ENCODE measurements at places on chromosomes 5 and 9.

GRCh38 chr5:40999142-40999541 is 72.0 kb downstream of the MROH2B start:
- no peak for DNase-seq

DNA sequence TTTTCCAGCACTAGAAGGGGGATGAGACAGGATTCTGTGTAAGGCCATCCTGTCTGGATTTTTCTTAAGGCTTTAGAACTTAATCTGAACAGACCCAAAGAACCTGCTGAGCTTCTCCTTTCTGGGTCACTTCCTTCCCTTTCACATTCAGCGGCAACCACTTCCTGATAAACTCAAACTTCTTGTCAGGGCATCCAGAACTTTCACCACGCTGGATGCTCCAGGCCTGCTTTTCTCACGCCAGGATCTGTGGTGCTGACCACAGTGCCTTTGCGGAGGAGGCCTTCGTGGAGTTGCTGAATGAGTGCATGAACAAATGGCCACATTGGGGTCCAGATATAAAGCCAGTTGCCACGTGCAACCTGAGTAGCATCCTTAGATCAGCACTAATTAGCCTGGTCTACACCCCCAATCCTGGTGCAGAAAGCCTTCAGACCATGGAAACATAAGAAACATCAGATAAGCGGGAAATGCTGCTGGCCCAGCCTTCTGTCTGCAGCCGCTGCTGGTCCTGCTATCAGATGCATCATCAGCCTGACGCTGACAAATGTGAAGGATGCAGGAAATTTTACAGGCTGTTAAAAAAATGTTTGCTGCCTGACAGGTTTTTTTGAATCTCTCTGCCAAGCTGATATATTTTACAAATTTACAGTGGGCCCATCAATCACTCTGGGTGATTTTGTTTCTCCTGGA is 75.3 kb upstream of the BARHL1 start:
- DNase-seq: no peak

GRCh38 chr5:110865400-110866094 is 126.7 kb downstream of the SLC25A46 start:
- no peak for DNase-seq

- DNase-seq: no peak
Observed at GRCh38 chr5:95043648-95044047, 241.2 kb downstream of the MCTP1 start.

- no peak for DNase-seq
Observed at GRCh38 chr5:53116597-53116996, 7.0 kb upstream of the MOCS2 start.

DNA sequence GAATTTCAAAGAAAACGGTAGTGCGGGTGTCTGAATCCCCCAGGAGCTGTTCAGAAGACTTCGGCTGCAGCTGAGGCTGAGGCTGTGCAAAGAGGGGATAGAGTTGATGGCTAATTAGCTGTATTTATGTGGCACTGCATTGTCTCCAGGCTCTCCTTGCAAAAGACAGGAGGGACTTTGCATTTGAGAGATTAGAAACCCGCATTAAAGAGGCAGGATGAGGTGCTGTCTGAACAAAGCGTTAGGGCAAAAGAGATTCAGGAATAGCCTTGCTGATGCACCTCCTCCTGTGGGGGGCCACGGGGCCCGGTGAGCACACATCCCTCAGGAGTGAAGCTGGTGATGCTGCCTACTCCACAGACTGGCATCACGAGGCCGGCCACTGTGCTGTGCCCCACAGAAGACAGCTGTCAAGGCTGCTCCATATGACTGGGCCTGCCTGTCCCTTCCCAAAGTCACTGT is 343.6 kb upstream of the DAP start:
- DNase-seq: no peak

DNA sequence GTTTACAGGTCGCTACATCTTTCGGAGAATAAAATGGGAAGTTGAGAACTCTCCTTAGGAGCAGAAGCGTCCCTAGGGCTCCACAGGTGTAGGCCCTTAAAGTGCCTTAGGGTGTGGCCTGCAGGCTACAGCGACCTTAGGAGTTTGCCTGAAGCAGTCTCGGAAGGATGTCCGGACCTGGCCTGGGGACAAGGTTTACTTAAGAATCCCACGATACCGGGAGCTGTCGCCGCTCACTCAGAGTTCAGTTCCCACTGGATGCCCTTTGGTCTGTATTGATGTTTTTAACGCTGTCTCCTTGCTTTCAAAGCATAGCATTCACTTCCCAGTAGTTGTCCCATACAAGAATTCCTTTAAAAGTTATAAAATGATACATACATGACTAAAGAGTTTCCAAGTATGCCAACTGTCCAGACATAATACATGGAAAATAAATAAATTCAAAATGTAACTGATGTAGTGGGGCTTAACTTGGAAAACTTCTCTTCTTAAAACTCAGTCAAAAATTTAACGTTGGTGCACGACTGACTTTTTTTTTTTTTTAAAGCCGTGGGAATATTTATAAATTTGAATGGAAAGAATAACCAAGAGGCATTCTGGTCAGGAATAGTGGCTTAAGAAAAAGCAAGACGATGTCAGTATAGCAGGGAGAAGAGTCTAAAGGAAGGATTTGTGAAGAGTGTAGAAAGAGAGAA is 848 bp downstream of the RAD50 start:
- DNase-seq: no peak

- no peak for DNase-seq
Observed at GRCh38 chr5:112795342-112795741, 57.7 kb downstream of the APC start.

All from hypothalamus (tissue), 51 donors.